ENCODE measurements at places on chromosomes 11 and 22. TPM values are rescaled to one million over a fixed set of nuclear protein-coding genes. Genes with fewer than 3 reads are reported as not detected.
A peak's percentile ranks its signal among the peaks of the same experiment; 100 is the strongest.

GRCh38 chr22:19641254-19641982 lies 72.9 kb upstream of the SEPTIN5 start:
- no peak for DNase-seq

DNA sequence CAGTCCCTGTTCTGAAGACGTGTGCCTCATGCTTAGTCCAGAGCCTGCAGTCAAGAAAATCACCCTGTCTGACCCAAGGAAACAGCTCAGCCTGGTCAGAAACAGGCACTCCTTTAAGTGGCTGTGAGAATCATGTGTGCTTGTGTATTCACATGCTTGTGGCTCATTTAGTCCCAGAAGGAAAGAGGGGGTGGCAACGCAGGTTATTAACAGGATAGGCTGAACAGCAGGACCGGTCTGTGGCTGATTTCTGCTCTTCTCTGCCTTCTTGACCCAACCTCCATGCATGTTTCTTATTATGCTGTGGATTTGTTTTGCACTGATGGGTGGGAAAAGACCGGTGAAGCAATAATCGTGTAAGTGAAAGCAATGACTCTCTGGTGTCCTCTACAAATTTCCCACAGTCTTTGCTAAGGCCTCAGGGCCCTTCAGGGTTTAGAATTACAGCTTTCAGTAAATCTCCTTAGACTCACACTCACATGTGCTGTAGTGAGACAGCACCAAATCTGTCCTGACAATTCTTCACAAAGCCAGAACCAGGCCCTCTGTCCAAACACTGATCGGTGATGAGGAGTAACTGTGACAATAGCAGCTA lies 288.1 kb downstream of the ETS1 start:
- DNase-seq: peak; percentile 39

DNA sequence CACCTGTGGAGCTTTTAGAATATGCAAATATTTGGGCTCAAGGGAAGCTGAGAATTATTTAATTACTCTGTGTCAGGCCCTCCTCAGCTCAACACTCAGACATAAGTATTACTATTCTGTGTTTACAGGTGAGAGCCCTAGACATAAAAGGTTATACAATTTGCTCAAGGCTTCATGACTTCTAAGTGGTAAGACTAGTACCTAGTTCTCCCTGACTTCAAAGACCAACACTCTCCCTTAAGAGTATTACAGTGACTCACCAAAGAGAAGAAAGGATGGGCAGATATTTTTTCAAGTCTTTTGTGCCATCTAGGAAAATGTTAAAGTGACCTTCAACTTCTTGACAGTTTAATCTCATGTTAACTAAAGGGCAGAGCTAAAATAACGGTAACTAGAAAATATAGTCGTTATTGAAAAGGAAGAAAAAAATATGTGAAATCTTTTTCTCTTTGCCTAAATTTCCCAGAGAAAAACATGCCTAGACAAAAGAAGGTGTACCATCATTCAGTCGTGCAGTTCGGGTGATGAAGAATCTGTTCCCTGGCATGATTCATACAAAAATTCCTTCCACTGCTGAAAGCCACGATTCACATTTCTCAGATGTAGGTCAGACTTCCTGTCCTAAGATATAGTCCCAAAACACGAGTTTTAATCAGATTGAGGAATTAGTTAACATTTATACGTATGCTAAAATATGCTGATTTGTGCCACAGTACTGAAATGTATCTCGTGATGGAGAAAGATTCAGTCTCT lies 849.1 kb upstream of the API5 start:
- DNase-seq: peak; percentile 12

GRCh38 chr22:37053310-37054055 lies 1.9 kb downstream of the KCTD17 start:
- no peak for DNase-seq

GRCh38 chr11:2744166-2744565 lies 44.4 kb upstream of the KCNQ1OT1 start:
- DNase-seq: no peak

DNA sequence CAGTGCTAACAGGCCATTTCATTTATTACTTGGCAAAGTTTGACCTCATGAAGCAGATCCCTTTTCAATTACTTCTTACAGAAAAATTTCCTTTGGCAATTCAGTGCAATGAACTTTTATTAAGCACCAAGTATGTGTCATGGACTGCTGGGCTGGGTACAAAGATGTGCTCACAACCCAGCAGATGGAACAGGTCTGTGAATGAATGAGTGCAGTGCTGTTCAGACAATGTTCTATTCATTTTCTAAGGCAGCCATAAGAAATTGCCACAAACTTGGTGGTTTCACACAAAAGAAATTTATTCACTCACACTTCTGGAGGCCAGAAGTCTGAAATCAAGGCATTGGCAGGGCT lies 428.5 kb downstream of the SOX6 start:
- no peak for DNase-seq

DNA sequence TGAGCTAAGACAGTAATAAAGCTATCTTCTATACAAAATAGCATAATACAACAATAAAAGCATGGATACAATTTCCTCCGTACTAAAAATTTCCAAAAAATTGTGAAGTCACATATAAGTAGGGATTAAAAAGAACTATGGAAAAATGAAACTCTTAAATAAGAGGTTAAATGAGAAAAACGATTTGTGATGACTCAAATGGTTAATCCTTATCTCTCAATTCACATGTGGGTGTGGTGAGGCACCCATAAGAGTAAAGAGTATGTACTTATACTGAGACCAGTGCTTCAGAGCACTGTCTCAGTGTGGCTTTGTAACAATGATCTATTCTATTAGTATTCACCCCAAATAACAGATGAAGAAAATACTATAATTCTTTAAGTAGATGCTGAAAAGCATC lies 25.0 kb upstream of the CCDC34 start:
- no peak for DNase-seq

Gene SPDYC
- total RNA-seq: not detected

Gene SART1
- 37.2 TPM for total RNA-seq

Gene APOL4
- total RNA-seq: not detected

DNA sequence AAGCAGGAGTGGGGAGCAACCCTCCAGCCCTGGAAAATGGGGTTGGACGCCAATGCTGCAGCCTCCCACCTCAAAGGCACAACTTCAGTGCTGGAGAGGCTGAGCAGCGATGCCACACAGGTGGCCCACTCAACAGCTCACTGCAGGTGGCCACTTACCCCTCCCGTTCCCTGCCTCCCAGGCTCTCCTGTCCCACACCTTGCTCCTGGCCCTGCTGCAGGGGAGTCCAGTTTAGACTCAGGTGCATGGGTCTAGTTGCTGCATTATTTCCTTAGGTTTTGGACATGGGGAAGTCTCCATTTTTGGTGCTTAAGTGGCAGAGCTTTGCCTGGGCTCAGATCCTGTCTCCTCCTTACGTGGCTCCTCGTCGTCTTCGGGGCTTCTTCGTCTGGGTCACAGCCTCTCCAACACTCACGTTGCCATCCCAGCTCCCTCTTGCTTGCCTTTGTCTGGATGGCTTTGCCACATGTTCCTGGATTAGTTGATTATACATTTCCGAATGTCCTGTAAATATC lies 898.3 kb downstream of the BRD1 start:
- no peak for DNase-seq

GRCh38 chr11:99256614-99257013 lies 235.9 kb downstream of the CNTN5 start:
- no peak for DNase-seq

- no peak for DNase-seq
Measured at GRCh38 chr11:111426617-111427016, 47.5 kb upstream of the POU2AF1 start.

Gene LGALS12
- total RNA-seq: not detected

Gene OR5J2
- not detected for total RNA-seq

Gene MIAT
- 3.0 TPM for total RNA-seq

Gene KCNQ1OT1
- total RNA-seq: 0.54 TPM

- no peak for DNase-seq
Measured at GRCh38 chr11:131486937-131487635, 116.7 kb downstream of the NTM start.

- DNase-seq: no peak
Measured at GRCh38 chr22:20054034-20054427, 26.0 kb upstream of the DGCR8 start.

Gene PIH1D2
- 1.4 TPM for total RNA-seq

Gene PGA5
- total RNA-seq: not detected

Gene OR5P2
- total RNA-seq: not detected

DNA sequence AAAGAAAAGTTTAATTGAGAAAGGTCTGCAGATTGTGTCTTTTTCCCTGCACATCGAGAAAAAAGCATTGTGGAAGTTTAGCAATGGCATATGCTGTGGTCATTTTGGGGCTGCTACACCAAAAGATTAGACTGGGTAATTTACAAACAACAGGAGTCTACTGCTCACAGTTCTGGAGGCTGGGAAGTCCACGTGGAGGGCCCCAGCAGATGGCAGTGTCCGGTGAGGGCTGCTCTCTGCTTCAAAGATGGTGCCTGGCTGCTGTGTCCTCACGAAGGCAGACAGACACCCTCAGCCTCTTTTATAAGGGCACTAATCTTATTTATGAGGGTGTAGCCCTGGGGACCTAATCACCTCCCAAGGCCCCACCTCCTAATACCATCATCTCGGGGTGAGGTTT lies 21.1 kb downstream of the PHF21B start:
- DNase-seq: no peak

DNA sequence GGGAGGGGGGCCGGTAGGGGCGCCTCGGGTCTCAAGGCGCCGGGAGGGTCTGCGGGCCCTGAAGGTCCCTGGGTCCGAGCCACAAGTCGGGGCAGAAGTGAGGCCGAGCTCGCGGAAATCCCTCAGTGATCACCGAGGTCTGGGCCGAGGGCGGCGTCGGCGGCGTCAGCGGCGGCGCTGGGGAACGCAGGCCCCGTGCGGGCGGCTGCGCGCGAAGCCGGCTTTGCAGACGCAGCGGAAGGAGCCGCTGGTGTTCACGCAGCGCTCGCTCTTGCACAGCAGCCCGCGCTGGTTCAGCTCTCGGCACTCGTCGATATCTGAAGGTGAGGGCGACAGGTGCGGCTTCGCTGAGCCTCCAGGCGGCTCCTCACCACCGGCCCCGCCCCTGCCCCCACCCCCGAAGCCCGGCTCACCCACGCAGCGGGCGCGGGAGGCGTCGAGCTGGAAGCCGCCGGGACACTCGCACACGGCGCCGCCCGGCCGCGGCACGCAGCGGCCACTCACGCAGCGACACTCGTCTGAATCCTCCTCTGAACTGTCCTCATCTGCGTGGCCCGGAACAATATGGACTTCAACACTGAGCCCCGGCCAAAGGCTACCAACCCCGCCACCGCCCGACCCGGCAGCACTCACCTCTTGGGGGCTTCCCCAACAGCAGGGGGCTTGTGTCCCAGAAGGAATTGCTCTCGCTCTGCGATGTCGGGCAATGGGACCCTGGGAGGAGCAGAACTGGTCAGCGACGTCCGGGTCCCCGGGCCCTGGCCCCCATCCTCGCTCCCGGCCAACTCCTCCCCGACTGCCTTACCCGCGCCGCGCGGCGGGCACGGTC lies 14.2 kb downstream of the SCYL1 start:
- no peak for DNase-seq

GRCh38 chr22:50061824-50062355 lies 3.8 kb upstream of the TTLL8 start:
- no peak for DNase-seq

- DNase-seq: no peak
Measured at GRCh38 chr11:324156-324555, 3.5 kb upstream of the IFITM3 start.

DNA sequence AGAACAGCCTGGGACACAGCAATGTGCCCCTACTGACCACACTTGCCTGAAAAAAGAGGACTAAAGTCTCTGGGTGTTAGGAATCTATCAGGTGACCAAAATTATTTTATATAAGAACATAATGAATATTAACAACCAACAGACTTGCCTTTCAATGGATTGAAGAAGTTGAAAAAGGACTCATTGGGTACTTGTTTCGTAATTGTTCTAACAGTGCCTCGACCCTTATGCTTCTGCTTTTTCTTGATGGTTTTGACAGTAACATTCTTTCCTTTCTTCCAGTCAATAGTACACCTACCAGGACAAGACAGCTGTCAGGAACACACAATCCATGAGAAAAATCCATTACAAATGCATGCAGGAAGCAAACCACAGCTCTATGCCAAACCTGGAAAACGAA lies 29.0 kb upstream of the PHLDA2 start:
- no peak for DNase-seq

- no peak for DNase-seq
Measured at GRCh38 chr11:13316528-13316961, 39.0 kb downstream of the BMAL1 start.

DNA sequence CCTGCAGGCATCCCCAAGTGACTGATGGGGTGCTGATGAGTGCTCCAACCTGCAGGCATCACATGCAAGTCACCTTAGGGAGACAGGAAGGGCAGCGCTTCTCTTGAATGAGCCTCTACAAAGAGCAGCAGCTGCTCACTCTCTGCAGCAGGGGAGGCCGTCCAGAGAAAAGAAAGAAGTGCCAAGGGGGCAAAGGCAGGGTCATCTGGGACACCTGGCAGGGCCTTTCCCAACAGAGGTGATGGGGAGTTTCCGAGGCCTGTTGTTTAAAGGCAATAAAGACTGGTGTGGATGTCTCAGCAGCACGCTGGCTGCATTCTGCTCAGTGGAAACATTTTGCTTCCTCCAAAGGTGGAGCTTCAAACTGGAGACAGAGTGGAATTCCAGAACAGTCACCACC lies 113.7 kb downstream of the ETS1 start:
- no peak for DNase-seq

DNA sequence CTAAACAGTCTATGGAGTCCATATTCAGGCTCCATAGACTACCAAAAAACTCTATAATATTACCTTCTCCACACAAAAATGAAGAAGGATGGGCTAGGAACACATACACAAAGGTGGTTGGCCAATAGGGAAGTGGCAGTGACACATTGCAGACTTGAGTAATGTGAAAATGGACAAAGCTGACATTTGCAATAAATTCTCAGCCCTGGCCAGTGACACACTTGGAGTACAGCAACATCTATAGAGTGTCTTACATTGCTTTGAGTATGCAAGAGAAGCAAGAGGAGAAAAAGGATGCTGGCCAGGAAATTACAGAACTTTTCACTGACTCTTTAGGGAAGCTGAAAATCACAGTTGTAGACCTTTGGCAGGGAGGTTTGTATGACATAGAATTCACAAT lies 7.3 kb upstream of the OR52W1 start:
- no peak for DNase-seq

DNA sequence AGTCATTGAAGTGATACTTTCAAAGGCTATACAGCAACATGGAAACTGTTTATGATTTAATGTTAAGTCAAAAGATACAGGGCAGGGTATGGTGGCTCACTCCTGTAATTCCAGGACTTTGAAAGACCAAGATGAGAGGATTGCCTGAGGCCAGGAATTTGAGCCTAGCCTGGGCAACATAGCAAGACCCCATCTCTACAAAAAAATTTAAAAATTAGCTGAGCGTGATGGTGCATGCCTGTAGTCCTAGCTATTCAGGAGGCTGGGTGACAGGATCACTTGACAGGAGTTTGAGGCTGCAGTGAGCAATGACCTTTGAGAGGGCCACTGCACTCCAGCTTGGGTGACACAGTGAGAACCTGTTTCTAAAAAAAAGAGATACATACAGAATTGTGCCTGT lies 39.3 kb upstream of the ZBED5 start:
- no peak for DNase-seq

DNA sequence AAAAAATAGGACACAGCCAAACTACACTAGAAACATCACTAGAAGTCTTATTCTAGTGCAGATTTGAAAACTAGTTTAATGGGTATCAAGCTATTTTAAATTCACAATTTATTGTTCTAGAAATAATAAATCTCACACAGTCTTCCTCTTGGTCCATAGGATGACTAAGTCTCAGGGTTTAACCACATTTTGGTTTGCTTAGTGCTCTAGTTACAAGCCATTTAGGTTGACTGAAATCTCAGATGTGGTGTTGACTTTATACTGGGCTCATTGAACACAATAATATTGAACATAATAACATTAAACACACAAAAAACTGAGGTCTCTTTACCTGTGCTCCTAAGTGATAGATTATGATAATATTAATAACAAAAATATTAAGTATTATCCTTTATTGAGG lies 760.3 kb upstream of the CCDC179 start:
- DNase-seq: no peak

Gene ART1
- not detected for total RNA-seq

All from kidney epithelial cell (primary cell).